ENCODE measurements at places on chromosomes 6 and 20.

DNA sequence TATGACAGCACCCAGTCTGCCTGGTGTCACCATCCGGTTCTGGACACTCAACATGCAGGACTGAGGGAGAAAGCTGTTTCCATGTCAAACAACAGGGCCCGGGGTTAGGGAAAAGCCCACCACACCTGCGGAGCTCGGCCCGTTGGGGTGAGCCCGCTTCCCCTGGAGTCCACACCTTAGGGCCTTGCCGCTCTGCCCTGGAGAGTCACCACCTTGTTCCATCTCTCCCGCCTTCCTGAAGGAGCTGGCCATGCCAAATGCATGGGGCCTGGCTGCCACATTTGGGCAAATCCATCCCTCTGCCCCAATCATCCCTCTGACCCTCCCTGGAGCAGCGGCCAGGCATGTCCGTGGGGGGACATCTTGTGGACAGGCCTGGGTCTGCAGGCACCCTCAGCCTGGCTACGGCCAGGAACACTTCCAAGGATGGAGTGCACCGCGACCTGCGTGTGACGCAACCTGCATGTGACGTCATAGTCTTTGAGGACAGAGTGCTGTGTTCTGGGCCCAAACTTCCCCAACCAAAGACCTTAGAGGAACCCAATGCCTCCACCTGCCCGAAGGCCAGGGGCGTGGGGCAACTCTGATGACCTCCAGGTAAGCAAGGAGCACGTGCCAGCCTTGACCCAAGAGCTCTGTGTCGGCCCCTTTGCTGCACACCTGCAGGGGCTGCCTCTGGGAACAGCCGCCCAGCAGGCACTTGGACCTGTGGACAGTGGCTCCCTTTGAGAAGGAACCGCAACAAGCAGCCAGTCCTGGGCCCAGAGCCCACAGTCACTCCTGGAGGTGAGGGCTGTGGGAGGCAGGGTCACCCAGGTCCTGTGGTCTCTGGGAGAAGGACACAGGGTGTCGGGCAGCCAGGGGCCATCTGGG lies 1.7 kb downstream of the CABLES2 start:
- DNase-seq = peak; percentile 76

DNA sequence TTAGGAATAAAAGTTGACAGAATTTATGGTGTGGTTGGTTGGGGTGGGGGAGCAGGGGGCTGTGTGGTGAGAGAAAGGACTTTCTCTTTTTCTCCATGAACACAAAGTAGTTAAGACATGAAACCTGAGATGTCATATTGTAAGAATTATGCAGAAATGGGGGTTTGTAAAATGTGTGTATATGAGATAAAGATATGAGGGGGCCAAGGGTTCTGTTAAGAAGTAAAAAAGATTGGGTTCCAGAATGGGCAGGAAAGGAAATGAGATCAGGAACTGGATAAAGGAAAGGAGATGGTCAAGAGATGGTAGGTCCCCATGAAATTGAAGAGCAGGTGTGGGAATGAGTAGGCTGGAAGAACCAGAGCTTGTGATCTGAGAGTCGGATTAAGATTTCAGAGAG lies 9.7 kb downstream of the RNF146 start:
- no peak for DNase-seq

- no peak for DNase-seq
These were observed 44.2 kb upstream of the TBX18 start for GRCh38 chr6:84808491-84809061.

- no peak for DNase-seq
These were observed 198.8 kb upstream of the CDYL start for GRCh38 chr6:4577406-4577805.

DNA sequence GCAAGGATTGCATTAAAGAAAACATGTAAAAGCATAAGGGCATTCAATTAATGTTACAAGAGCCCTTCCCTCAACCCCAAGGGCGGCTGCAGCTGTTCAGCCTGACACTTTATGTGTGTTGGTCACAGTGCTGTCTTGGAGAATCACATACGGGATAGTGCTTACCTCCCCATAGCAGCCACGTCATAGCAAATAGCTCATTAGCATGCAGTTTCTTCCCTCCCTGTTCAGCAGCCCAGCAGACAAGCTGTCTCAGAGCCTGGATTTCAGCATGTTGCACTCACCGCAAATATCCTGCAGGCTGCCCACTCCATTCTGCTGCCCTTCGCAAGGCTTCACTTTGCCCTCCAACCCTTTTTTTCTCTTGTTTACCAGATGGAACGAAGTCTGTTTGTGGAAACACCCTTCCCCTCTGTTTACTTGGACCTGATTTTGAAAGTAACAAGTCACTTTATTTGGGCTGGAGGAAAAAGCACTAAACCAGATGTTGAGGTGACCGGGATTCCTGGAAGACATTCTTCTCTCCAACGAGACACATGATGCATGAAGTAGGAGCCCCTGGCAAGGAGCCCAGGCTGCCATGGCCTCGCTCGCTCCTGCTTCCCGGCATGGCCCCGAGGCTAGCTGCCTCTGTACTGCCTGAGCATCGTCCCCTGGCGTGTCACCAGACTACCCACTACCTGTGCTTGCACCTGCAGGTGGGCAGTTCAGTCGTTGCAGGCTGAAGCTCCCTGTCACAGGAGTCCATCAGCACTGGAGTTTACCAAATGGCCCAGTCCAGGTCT lies 151.6 kb upstream of the GMDS start:
- DNase-seq = no peak

Data from upper lobe of right lung (tissue), 1 donor.